ENCODE measurements at places on chromosomes 7 and 10.

DNA sequence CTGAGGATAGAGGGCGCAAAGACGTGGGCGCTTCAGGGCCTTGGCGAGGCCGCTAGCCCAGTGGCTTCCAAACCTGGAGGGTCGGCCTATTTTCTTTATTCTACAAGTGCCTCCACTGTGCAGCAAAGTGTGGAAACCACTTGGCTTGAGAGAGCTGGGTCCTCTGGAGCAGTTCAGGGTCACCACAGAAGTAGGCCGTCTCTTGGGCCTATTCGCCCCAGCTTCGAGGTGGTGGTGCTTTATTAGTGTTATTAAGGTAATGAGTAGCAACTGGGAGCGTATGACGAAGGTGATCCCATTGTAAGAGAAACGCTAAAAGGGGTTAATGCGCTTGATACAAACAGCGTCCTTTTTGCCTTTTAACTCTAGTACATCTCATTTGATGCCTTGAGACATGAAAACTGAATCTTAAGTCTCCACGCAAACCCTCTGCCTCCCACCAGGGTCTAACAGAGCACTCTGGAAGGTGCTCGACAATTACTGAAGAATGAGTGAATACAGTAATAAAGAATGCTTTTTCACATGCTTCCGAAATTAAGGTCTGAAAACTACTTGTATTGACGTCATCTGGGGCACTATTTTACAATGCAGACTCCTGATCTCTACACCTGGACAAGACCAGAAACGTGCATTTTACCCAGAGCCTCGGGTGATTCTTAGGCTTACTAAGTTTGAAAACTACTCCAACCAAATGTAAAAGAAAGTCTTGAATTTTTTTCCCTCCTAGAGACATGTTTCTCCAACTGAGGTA, 647 bp upstream of the GSAP start:
- peak; percentile 40 for DNase-seq

- DNase-seq, result no peak
Measured at GRCh38 chr7:28176174-28176573, 4.4 kb downstream of the JAZF1 start.

DNA sequence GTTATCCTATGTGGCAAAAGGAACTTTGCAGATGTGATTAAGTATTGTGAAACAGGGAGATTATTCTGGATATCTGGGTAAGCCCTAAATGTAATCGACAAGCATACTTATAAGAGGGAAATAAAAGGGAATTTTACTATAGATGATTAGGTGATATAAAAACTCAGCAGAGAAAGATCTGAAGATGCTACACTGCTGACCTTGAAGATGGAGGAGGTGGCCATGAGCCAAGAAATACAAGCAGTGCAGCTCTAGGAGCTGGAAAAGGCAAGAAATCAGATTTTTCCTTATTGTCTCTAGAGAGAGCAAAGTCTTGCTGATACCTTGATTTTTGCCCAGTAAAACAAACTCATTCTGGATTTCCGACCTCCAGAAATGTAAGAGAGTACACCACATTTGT, 67.7 kb downstream of the BRAF start:
- no peak for DNase-seq

DNA sequence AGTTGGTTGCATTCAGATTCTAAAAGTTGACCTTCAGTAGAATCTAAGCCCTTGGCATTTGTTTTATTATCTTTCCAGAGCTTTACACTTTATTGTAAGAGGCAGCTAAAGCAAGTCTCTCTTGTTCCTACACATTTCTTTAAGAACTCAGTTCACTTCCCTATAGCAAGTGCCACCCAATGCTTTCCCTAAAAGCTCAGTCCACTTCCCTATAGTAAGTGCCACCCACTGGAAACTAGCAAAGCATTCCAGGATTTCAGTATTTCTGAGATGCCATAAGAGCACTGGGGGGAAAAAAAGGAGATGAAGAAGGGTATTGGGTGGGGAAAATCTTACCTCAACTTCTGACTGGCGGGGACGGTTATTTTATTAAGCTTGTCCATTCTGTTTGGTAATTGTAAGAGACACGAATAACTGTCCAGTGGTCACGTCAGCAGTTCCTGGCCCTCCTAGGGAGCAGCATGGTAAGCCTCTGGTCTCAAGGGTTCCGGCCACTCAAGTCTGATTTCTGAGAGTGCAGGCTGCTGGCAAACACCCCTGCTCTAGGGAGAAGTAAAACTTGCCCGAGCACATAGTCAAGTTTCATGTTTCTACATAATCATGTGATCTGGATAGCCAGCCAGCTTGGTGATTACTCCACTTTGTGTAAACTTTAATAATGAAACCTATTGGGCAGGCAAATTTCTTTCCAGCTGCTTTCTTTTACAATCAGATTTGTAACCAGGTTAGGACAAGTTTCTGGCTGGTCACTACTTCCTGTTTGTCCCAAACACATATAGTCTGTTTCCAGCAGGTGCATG, at the start of gene BLNK:
Gene BLNK (minus strand): TSS at position 554 of the 800 bp plus-strand sequence. CDS start 171 bp downstream, at position 383.
- DNase-seq, result no peak

DNA sequence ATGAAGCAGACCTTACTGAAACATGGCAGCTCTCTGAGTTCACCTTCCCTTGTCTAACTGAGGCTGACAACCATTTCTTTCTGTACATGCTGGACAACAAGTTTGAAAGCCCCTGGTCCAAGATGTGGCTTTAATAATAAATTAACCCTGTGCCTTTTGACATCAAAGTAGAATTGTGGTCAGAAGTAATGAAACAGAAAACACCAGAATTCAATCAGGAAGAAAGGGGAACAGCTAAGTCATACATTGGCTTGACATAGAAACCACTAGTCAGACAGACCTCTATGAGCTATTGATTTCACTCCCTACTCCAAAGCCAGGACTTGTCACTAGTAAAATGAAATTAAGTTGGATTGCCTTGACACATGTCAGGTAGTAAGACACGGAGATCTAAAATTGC, 175.2 kb upstream of the ASAH2 start:
- no peak for DNase-seq

DNA sequence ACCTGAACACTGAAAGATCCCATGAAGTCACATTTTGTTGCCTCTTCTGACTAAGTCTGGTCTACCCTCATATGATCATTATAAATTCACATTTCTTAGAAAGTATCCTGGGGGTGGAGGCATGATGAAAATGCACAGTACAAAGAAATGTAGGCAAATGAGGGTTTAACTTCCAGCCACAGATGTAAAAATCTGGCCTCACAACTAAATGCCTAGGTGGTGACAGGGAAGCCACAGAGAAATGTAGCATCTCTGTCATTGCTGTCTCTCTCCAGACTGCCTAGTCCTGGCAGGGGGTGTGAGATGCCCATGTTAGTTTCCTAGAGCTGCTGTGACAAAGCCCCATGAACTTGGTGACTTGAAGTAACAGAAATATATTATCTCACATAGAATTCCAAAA, 395.9 kb downstream of the SORCS3 start:
- no peak for DNase-seq

DNA sequence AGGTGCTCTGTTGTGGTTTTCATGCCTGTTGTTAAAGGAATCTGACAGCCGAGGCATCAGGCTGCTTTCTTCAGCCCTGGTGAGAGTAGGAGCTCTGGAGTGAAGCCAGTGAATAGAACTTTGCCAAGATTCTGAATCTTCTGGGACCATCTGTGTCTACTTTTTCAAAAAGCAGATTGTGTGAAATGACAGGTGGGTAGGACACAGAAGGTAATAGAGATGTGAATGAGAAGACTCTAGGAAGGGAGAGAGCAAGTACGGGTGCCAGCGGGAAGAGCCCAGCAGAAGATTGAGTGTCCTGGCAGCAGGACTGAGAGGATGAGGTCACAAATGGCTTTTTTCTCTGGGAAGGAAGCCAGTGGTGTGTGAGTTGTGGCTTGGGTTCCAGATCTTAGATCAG, 429.2 kb downstream of the SDK1 start:
- DNase-seq, result no peak

DNA sequence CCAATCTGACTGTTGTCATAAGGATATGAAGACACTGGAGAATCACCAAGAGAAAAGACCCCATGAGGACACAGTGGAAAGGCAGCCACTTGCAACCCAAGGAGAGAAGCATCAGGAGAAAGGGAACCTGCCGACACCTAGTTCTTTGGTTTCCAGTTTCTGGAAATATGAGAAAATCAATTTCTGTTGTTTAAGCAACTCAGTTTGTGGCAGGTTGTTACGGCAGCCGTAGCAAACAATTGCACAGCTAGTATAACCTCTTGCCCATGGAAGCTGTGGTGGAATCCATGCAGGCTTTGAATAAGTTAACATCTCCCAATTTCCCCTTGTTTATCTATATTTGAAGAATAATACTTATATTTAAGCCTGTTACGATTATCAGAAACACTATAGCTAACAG, 1103.0 kb upstream of the PHF14 start:
- no peak for DNase-seq

GRCh38 chr7:36115448-36116321, 37.4 kb upstream of the EEPD1 start:
- no peak for DNase-seq

DNA sequence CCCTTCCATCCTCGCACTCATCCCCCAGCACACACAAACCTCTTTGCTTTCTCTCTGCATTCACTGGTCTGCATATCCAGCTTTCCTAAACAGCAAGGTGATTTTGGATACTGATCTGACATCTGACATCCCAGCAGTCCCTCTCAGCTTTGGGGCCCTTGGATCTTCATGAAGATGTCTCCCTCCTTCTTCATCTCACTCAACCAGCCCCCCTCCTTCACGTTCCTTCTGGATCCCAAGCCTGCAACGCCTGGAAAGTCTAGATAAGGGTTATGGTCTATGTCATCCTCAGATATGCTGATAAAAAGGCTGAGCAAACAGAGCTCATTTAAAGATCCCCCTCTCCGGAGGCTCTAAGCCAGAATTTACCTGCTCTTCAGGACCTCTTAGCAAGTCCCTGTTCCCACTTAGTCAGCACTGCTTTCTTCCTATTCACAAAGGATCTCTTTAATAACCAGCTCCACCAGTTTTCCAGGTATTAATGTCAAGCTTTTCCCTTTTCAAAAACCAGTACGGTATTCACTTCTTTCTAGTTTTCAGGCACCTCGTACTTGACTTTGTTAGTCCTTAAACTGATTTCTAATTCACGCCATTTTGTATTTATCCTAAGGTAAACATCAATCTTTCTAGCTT, 38.9 kb downstream of the CREB3L2 start:
- DNase-seq, result no peak

- no peak for DNase-seq
Measured at GRCh38 chr7:141697211-141697871, 4.6 kb downstream of the DENND11 start.

DNA sequence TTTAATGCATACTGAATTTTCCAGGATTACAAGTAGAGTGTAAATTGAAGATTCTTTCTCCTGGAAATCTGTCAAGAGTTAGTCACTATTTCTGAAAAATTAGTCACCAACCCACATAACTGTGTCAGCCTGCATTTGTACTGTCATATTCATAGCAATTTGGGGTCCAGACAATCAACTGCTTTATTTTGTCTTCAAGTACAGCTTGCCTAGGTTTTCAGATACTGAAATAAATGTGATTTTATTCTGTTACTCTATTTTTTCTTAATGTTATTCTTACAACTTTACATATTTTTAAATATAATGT, 55.1 kb downstream of the CUBN start:
- no peak for DNase-seq

DNA sequence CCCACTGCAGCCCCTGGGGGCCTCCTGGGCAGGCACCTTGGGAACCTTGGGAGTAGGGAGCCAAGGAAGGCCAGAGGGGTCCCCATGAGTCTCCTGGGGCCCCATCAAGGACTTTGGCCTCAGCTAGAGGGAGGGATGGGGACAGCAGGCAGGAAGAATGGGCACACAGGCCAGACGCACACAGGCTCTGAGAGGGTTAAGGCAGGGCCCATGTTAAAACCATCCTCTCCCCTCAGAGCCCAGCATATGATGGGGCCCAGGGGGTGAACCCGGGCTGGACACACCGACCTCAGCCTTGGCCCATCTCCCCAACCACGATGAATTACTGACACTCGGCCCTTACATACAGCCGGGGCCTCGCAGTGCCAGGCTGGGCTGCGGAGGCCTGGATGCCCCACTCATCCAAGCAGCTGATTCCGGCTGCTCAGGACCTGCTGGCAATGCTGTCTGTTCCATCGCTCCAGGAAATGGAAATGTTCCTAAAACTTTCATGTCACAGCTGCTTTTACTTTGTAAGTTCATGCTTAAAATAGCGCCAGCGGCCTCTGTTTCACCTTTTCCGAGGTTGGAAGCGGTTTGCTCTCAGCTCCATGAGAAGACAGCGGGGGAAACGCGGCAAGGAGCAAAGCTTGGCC, 17.3 kb upstream of the INPP5A start:
- no peak for DNase-seq

DNA sequence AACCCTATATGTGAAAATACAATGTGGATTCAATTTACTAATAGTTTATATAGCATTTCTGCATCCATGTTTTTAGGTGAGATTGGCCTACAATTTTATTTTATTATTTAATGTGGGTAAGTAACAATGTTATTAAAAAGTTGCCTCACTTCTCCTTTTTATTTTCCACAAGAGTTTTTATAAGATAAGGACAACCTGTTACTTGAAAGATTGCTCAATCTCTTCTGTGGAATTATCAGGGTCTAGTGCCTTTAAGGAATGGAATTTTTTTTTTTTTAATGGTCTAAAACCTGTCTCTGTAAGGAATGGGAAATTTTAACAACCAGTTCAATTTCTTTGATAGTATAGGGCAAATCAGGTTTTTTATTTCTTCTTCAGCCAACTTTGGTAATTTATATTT, 53.9 kb upstream of the RAB18 start:
- no peak for DNase-seq

- DNase-seq, result no peak
Measured at GRCh38 chr10:84256510-84257342, 11.9 kb downstream of the RGR start.

DNA sequence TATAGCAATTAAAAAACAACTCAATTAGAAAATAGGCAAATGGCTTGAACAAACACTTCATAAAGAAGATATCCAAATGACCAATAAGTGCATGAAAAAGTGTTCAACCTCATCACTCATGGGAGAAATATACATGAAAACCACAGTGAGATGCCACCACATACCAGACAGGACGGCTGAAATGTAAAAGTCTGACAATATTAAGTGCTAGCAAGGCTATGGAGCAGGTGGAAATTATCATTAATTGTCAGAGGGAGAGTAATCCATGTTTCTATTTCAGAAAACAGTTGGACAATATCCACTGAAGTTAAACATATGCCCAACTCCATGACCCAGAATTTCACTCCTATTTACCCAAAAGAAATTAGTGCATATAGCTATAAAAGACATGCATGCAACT, 42.6 kb upstream of the GRID1 start:
- DNase-seq, result no peak

GRCh38 chr7:131124867-131125266, 202.8 kb upstream of the MKLN1 start:
- no peak for DNase-seq

- no peak for DNase-seq
Measured at GRCh38 chr7:135428011-135428410, 81.9 kb downstream of the CNOT4 start.

Measured in SHP77 treated with DMSO at 0.1 percent for 48 hours (cell line).